ENCODE measurements at places on chromosomes 7 and 10. TPM values are rescaled to one million over a fixed set of nuclear protein-coding genes. Genes with fewer than 3 reads are reported as not detected.

Gene CNNM2
- total RNA-seq, result 14.3 TPM

Gene FKBP6
- total RNA-seq, result not detected

Gene AQP1
- not detected for total RNA-seq

Gene GBX1
- not detected for total RNA-seq

Gene PLXNA4
- 16.2 TPM for total RNA-seq

Gene UNCX
- 106 TPM for total RNA-seq

GRCh38 chr7:33109758-33110238 lies 594 bp upstream of the RP9 start:
- no peak for DNase-seq

GRCh38 chr10:33010132-33011037 lies 52.4 kb upstream of the ITGB1 start:
- no peak for DNase-seq

GRCh38 chr10:96978621-96979154 lies 146.6 kb downstream of the LCOR start:
- DNase-seq, result no peak

DNA sequence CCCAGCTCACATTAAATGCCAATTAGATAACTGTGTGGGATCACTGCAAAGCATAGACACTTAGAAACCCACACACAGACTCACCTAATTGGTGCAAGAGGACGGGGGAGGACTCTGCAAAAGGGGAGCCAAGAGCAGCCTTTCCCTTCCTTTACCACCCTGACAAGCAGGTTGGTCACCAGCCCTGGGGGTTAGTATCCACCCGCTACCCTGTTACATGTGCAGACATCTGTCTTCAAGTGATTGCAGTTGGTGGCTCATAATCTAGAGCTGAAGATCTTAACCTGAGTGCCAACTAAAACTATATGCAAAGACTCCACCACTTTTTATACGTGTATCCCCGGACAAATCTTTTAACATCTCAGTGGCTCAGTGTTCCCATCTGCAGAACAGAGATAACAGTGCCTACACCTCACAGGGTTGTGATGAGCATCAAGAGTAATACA lies 56.9 kb downstream of the SORBS1 start:
- no peak for DNase-seq

- no peak for DNase-seq
Measured at GRCh38 chr7:106345421-106346166, 60.8 kb upstream of the NAMPT start.

DNA sequence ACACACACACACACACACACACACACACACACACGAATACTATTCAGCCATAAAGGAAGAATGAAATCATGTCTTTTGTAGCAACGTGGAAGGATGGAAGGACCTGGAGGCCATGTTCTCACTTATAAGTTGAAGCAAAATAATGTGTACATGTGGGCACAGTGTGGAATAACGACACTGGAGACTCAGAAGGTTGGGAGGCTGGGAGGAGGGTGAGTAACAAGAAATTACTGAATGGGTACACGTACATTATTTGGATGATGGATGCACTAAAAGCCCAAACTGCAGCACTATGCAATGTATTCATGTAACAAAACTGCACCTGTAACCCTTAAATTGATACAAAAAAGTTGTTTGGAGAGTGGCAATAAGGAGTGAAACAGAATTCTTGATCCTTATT lies 32.1 kb downstream of the KMT2C start:
- no peak for DNase-seq

GRCh38 chr7:97272237-97272975 lies 154.9 kb downstream of the SDHAF3 start:
- no peak for DNase-seq

GRCh38 chr7:76142861-76143260 lies 58.8 kb upstream of the SRRM3 start:
- DNase-seq, result no peak

- DNase-seq, result no peak
Measured at GRCh38 chr7:22189230-22189629, 167.7 kb downstream of the RAPGEF5 start.

DNA sequence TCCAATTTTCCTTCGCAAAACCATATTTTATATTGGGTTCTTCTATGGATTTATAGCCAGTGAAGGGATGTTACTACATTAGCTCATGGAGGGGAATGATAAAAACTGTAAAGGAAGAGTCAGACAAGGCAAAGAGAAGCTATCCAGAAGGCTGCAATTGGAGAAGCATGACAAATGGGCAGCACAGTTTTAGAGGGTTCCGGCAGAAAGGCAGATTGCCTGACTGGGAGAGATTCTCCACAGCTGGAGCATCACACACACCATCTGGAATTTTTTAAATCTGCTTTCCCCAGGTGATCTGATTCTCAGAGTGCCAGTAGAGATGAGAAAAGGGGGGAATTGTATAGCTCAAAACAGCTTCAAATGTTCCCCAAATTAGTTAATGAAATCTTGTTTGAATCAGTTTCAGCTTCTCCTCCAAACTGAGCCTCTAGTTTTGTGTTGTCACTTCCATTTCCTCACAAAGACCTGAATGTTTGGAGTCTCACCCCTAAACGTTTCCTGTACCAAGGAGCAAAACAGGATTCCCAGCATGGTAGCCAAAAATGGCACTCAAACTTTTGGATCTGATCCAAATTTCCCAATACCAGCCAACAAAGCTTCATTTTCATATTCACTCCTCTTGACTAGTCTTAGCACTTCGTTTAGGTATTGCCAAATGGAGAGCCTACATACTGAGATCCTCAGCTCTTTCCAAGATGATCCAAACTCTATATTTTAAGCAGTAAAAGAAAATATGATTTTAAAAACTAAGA lies 177.5 kb downstream of the HPSE2 start:
- no peak for DNase-seq

DNA sequence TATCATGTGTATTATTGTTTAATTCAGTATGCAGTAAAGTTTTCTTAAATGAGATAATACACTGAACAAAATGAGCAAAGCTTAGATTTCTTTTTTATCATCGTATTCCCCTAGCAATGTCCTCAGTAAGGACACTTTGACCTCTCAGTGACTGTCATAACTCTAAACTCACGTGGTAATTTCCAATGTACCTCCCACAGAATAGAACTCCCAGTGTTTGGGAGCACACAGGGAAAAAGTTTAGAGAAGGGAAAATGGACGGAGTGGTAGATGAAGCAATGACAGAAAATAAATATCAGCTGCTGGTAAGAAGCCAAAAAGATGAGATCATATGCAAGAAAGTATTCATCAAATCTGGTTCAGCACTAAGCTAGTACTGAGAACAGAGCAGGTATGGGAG lies 758.6 kb upstream of the KCND2 start:
- no peak for DNase-seq

- no peak for DNase-seq
Measured at GRCh38 chr10:76543655-76544054, 1094.0 kb downstream of the KCNMA1 start.

GRCh38 chr7:133481676-133482075 lies 228.8 kb downstream of the EXOC4 start:
- DNase-seq, result no peak

- DNase-seq, result no peak
Measured at GRCh38 chr7:150363872-150364271, 4.8 kb upstream of the REPIN1 start.

Data from glutamatergic neuron (in vitro differentiated cells).